ENCODE measurements at places on chromosomes 4 and X.

DNA sequence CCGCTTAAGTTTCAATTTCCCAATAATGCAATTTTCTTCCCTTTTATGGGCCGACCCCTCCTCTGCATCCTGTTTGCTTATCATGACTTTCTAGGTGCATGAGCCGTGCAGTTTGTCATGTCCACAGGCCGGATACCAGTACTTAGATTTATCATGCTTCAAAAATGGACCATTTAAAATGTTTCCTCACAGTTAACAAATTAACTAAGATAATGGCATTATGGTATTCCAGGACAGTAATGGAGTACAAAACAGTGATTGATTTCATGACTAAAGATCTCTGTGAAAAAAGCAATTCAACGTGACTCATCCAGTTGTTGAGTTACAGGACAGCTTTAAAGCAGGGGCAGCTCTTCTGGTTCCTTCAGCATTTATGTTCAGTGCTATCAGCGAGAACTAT is 23.0 kb downstream of the SNX25 start:
- DNase-seq, result no peak

- no peak for DNase-seq
Observed at GRCh38 chr4:79820427-79820826, 252.6 kb downstream of the ANTXR2 start.

GRCh38 chr4:79739912-79740311 is 331.9 kb upstream of the GK2 start:
- no peak for DNase-seq

- DNase-seq, result no peak
Observed at GRCh38 chr4:39642885-39643552, 4.4 kb upstream of the SMIM14 start.

DNA sequence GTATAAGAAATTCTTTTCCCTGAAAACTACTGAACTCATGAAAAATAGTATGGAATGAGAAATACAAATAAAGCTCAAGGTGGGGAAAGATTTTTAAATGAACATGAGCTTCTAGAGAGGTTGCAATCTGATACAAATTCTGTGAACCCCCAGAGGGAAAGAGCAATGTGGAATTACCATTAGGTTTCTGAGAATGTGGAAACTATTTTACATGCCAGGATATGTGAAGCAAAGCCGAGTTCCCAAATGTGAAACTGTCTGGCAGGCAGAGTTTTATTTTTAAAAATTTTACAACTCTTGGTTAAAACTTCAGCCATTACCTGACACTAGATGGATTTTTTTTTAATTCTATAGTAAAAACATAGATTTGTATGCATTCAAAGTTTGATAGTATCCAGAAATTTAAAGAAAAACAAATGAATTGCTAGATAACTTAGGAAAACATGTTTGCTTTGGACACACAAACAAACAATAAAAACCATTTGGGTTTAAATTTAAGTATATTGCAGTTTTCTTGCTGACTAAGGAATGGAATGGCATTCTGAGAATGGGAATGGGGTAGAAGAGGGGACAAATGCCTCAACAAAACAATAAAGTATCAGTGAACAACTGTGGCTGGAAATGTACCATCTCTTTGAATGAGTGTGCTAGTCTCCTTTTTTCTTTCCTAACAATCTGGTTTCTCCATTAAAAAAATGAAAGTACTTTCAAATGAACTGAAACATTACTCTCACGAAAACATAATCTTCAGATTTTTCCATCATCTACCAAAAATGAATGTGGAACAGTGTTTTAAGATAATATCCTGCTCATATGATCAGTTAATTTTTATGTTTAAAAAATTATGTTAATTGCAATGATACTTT is 99.6 kb downstream of the PCDH18 start:
- no peak for DNase-seq

- no peak for DNase-seq
Observed at GRCh38 chrX:105567082-105567481, 255.3 kb upstream of the NRK start.

- no peak for DNase-seq
Observed at GRCh38 chr4:108094923-108095482, 73.7 kb downstream of the LEF1 start.

DNA sequence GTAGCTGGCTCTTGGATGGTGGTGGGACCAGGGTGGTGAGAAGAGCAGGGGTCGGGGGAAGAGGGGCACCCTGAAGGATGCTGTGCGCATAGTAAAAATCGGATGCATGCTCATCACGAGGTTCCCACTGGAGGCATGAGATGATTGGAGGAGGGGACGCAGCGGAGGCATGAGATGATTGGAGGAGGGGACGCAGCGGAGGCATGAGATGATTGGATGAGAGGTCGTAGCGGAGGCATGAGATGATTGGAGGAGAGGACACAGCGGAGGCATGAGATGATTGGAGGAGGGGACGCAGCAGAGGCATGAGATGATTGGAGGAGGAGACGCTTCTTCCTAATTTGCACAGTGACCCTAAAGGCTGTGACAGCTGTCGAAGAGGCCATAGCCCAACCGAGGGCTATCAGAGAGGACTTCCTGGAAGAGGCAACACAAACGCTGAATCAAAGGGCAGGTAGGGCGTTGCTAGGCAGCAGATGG is 106.7 kb downstream of the ADRA2C start:
- DNase-seq, result no peak

DNA sequence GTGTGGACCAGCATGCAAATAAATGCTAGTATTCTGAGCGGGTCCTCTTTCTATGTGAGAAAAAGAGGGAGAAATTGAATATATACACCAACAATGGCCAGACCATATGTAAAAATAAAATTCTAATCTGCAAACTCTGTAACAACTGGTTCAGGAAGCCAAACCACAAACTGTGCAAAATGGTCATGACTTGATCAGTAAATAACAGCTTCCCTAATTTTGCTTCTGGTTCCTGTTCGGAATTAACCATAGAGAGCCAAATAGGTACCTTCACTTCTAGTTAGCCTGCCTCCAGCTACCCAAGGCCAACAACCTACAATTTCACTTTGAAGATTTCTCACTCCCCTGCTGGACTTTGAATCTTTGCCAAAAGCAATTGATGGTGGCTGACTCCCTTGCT is 1313.2 kb downstream of the ADGRL3 start:
- no peak for DNase-seq

- no peak for DNase-seq
Observed at GRCh38 chr4:6627832-6628231, 12.7 kb upstream of the MRFAP1 start.

DNA sequence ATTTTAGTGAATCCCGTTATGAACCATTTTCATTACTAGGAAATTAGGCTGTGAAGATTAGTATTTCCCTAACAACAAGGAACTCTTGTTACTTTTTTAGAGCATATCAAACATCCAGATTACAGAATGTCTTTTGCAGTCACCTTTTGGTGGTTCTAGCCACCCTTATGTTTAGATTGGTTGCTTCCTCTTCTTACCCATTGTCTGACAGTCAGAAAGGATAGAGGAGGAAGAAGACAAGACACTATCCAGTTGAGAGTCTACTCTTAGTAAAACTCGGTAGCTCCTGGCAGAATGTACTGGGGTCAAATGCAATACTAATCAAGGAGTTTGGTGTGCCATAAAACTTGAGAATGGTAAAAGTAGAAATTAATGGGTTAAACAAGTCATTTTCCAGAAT is 1.6 kb upstream of the GUCY1A1 start:
- no peak for DNase-seq

GRCh38 chr4:177322881-177323280 is 13.2 kb downstream of the NEIL3 start:
- DNase-seq, result no peak

- DNase-seq, result no peak
Observed at GRCh38 chrX:2526390-2526789, 25.6 kb upstream of the DHRSX start.

- DNase-seq, result no peak
Observed at GRCh38 chr4:145390571-145390970, 91.1 kb upstream of the SMAD1 start.

DNA sequence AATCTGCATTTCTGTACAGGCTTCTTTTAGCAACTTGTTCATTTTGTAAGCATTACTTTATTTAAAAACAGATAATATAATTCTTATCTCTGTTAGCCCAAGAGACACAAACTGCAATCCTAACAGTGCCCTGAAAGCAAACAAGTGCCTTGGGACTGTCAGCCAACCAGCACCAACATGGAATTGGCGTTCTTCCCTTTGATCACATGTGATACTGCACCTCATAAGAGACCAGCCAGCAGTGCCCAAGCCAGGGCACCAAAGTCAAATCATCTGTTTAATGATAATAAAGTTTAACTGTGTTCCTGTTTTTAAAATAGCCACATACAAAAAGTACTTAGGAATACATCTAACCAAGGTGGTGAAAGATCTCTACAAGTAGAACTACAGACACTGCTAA is 223.2 kb downstream of the PRDM5 start:
- DNase-seq, result no peak

DNA sequence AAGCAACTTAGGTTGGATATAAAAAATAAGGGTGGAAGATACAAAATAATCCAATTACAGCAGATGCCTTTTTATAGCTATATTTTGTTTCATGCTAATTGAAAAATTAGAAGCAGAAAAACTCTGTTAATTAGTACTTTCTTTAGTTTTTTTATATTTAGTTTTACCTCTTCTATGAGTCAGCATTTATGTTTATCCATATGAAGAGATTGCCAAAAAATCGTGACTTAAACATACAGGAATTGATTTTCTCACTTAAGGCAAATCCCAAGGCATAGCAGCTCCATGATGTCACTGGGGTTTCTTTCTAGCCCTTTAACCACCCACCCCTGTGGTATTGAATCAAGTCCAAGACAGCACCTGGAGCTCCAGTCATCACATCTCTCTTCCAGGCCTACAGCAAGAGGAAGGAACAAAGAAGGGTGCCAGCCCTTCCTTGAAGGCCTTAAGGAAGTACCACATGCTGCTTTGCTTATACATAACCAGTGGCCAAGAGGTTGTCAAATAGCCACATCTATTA is 365.8 kb upstream of the TENM3 start:
- DNase-seq, result no peak

DNA sequence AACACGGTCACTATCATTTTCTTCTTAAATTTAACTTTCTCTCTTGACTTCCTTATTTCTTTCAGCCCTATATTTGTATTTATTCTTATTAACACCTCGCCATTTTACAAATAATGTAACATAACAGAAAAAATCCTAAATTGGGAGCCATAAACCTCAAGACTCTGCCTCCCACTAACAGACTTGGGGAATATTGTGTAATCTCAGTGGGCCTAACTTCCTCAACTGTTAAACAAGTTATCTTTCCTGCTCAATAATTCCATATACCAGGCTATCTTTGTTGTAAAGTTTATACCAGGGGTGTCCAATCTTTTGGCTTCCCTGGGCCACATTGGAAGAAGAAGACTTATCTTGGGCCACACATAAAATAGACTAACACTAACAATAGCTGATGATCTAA is 26.2 kb downstream of the PRSS12 start:
- no peak for DNase-seq

- DNase-seq, result no peak
Observed at GRCh38 chrX:132958091-132958703, at the start of gene HS6ST2. HS6ST2 (minus strand) TSS chrX:132958629.

DNA sequence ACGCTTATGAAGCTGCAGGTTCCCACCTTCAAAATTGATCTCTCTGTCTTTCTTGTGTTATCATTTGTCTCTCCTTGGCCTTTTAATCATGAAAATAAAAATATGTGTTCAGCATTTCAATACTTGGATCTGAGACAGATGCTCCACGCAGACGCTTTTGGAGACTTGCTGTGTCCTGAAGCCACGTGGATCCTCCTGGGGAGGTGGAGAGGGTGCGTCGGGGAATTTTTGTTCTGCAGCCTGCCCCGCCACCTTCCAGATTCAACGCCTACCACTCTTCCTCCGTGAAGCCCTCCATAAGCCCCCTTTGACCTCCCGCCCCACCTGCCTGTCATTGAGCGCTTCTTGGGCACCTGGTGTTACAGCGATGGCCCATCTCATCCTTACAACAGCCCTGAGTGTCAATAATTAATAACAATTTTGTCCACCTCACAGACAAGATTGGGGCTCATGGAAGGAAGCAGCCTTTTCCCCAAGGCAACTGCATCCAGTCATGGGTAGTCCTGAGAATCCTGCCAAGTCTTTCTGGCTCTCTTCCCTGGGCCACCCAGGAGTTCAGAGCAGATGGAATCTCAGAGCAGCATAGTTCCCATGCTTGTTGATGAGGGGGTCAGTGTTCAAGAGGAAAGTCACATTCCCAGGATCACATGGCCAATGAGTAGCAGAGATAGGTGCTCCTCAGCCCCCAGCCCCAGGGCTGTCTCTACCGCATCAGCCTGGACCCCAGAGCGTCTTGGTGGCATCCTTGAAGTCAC is 172.6 kb upstream of the PSAPL1 start:
- DNase-seq, result no peak

GRCh38 chr4:123453061-123453680 is 56.6 kb downstream of the SPRY1 start:
- no peak for DNase-seq

DNA sequence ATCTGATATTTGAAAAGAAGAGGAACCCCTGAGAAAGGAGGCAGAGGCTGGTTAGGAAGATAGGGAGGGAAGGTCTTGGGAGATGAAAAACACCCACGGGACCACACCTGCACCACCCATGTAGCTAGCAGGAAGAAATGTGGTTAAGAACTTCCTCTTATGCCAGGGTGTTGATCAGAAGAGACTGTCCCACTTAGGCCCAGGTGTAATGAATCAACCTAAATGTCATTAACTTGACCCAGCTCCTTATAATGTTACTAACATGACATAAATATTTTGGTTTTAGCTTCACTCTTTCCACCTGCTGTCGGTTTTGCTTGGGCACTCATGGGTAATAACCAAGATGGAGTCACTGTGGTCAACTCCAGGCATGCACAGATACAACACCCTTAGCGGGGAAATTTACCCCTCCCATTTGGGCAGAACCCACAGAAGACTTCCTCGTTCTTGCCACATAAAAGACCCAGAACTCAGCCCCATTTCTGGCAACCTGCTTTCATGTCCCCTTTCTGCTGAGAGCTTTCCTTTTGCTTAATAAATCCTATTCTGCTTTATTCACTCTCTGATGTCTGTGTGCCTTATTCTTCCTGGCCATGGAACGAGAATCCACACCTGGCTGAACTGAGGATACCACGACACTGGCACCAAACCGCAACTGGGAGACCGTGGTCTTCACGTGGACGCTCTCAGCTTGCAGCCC is 46.8 kb downstream of the ZNF141 start:
- DNase-seq, result no peak

GRCh38 chr4:7392438-7393421 is 42.0 kb downstream of the PSAPL1 start:
- DNase-seq, result no peak

DNA sequence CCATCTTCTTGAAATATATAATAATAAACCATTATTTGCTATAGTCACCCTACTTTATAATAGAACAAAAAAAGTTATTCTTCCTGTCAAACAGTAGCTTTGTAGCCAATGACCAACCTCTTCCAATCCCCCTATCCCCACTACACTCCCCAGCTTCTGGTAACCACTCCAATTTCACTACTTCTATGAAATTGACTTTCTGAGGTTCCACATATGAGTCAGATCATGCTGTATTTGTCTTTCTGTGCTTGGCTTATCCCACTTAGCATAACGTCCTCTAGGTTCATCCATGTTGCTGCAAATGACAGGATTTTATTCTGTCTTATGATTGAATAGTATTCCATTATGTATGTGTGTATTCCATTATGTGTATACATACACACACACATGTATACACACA is 809.7 kb upstream of the NDST4 start:
- DNase-seq, result no peak

GRCh38 chr4:143488687-143489086 is 24.8 kb upstream of the SMARCA5 start:
- no peak for DNase-seq

GRCh38 chr4:3851211-3851610 is 85.0 kb downstream of the ADRA2C start:
- peak; percentile 13 for DNase-seq
